ENCODE measurements at places on chromosomes 13 and 19.

- no peak for DNase-seq
Measured at GRCh38 chr13:67568205-67568604, 338.1 kb upstream of the PCDH9 start.

DNA sequence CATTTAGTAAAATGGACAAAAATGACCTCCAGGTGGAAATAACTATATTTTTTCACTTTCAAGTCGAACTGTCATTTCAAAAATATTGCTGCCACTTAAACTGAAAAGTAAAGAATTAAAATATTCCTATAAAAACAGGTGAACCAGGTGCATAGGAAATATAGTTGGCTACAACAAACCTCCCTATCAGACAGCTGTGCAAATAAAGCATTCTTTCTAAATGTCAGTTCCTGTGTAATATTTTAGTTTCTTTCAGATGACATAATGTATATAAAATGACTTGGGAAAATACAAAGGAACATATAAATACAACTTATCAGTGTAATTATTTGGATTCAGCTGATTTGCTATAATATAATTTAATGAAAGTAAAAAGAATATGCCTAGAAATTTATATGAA, 403.5 kb upstream of the GPC6 start:
- DNase-seq, result no peak

GRCh38 chr13:103022336-103022735, 43.9 kb downstream of the SLC10A2 start:
- no peak for DNase-seq

GRCh38 chr19:31553846-31554215, 204.6 kb upstream of the TSHZ3 start:
- DNase-seq, result no peak

GRCh38 chr13:36029166-36029565, 102.0 kb downstream of the DCLK1 start:
- no peak for DNase-seq

DNA sequence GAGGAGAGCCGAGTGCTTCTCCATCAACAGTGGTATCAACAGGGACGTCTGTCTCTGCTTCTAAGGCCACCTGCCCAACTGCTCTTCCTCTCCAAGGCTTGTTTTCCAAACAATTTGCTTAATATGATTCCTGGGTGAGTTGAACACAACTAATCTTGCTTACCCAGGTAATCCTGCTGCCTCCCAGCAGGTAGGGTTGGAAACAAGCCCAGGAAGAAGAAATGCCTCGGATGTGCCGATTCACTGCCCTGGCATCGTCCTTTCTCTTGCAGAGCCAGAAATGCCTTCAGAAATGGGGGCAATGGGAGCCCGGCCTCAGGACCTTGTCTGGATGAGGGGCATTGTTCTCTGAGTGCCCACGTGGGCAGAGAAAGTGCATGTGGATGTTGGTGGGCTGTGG, 51.9 kb upstream of the C1QTNF9B start:
- DNase-seq, result no peak

DNA sequence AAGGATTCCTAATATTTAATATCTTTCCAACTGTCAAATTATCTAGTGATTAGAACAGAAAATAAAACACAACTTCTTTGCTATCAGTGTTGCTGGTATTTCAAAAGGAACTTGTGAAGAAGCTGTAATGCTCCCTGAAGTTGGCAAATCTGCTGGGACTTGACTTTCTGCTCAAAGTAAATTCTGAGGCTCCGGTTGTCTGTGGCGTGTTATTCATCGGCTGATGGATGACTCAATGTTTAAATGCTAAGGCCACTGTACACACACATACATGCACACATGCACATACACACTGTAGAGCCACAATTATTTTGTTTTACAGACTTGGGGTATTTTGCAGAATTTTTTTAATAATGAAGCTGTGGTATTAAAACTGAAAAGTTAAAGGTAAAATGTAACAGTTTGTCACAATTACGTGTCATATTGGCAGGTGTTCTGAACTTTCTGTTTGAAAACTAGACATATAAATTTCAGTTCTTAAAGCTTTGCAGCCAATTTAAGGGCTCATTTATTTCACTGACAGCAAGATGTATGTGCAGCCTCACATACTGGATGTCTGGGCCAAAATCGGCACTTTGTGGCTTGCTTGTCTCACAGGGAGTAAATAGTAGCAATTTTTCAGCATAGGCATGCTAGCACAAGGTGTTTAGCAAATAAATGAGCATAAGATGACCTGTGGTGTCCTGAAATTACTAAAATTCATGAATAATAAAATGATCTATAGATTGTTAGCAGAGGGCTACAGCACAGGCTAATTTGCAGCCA, 1691.7 kb upstream of the PCDH20 start:
- no peak for DNase-seq

All from activated naive CD4-positive, alpha-beta T cell treated with anti-CD3 and anti-CD28 coated beads, Interleukin-2, amount 50 U/mL, for 16 hours (primary cell).